CD4-positive, alpha-beta T cell treated with Interleukin-10 for 1 hour (primary cell): ENCODE measurements at places on chromosomes 1 and 21.

DNA sequence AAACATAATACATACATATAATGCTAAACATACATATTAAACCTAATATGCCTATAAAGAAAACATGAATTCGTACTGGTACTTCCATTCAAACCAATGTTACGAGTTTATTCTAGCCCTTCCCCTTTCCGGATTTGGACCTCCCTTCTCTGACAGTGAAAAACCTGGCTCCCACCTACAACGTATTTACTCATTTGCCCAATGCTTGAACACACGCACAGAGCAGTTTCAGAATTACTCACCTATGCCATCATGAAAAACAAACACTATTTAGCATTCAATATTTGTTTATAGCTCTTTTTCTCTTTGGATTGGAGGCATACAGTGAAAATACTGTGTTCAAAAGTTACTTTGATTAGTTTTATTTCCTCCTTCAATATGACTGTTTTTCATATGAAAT, 204.4 kb downstream of the LMX1A start:
- no peak for DNase-seq

GRCh38 chr1:40734882-40735628, 43.6 kb downstream of the NFYC start:
- DNase-seq: no peak

GRCh38 chr1:101247404-101248287, 10.8 kb downstream of the S1PR1 start:
- no peak for DNase-seq

GRCh38 chr1:194829492-194829891, 1643.1 kb upstream of the B3GALT2 start:
- DNase-seq: no peak

- DNase-seq: no peak
Observed at GRCh38 chr1:58135821-58136321, 410.7 kb downstream of the OMA1 start.

DNA sequence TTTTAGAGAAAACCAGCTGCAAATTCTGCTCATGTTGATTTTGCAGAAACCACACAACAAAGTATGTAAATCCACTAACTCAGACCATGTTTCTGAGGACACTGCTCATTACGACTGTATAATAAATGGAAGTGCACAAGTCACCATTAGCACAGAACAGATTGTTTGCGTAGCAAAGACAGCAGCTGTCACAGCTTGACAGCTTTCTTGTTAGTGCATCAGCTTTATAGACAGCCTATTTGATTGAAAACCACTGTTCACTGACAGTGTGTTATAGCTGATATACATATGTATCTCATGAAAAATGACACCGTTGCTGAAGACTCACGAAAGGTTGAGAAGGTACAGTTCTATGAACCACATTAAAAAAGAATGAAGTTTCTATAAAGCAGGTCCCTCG, 560.2 kb upstream of the ZRANB2 start:
- no peak for DNase-seq

GRCh38 chr1:16248007-16248436, 11.0 kb upstream of the CPLANE2 start:
- no peak for DNase-seq

DNA sequence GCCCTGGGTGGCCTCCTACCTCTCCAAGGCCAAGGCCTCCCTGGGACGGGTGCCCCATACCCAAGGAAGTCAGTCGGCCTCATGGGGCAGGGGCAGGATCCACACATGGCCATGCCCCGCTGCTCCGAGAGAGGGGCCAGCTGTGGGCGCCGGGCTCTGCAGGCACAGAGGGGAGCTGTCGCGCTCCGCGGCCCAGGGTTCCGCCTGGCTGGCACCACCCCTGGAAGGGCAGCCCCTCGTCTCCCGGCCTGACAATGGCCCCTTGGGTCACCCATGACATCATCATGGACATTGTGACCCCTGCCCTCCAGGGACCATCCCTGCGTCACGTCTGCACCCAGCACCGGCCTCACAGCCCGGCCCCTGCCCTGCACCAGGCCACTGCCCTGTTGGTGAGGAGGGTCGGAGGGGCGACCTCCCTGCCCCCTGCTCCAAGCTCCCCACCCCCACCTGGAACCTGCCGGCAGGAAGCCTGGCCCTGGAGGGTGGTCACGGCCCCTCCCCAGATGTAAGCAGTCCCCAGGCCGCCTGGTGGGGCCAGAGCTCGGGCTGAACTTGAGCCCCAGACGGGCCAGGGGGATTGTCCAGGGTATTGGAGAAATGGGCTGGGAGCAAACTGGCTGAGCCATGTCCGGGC, 5.8 kb downstream of the TTLL10 start:
- no peak for DNase-seq

DNA sequence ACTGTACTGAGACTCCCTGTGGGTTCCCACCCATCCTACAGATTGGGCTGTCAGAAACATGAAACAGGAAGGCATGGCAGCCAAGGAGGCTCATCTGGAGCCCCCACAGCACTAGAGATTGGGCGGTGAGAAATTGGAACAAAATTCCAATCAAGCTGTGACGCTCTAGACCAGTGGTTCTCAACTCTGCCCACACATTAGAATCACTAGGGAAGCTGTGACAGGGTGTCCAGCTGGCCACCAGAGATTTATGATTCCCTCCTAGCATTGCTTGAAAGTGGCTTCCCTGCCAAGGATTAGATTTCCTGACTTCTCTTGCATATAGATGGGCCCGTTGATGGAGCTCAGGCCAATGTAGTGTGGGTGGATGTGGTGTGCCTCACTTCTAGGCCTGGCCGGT, 187.5 kb upstream of the ZC3H12A start:
- DNase-seq: no peak

DNA sequence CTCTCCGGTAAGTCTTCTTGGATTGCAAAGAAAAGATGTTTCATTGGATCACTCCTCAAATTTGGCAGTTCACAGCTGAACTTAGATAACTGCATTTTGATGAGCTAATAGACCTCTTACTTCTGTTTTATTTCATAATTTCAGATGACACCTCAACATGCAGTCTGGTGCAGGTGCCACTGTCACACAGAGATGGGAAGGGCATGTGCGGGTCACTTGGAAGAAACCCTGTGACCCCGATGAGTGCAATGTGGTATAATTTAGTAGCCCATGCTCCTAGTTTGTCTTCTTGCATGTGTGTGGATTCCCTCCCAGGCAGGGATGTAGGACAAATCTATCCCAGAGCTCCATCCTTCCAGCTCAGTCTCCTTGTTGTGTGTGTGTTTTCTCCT, 481 bp upstream of the SLAMF1 start:
- DNase-seq: no peak

DNA sequence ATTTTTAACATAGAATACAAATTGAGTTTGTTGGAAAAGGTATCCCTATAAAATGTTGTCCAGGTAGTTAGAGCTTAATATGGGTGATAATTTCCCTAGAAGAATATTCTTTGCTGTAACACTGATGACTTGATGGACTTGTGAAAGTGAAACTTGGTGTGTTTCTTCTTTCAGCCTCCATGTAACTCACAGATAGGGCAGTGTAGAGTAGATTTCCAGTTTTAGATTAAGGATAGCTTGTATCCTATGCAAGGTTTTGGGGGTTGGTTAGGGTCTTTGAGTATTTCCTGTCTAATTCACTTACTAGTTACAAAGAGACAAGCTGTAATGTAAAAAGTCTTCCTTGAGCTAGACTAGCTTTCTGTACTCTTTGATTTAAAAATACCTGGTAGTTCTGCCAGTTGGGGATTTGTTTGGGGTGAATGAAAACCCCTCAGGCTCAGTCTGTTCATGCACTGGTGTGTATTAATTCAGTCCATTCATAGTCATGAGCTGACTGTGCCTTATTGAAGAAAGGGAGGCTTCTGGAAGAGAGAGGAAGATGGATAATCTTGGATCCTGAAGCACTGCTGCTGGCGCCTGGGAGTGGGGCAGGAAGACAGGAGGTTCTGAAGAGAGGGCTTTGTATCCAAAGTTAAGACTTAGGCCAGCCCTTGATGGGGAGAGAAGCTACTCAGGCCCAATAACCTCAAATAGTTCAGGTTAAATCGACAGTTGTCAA, 83.6 kb downstream of the CAMTA1 start:
- DNase-seq: no peak

- peak; percentile 19 for DNase-seq
Observed at GRCh38 chr1:153880962-153881361, 41.8 kb downstream of the GATAD2B start.

DNA sequence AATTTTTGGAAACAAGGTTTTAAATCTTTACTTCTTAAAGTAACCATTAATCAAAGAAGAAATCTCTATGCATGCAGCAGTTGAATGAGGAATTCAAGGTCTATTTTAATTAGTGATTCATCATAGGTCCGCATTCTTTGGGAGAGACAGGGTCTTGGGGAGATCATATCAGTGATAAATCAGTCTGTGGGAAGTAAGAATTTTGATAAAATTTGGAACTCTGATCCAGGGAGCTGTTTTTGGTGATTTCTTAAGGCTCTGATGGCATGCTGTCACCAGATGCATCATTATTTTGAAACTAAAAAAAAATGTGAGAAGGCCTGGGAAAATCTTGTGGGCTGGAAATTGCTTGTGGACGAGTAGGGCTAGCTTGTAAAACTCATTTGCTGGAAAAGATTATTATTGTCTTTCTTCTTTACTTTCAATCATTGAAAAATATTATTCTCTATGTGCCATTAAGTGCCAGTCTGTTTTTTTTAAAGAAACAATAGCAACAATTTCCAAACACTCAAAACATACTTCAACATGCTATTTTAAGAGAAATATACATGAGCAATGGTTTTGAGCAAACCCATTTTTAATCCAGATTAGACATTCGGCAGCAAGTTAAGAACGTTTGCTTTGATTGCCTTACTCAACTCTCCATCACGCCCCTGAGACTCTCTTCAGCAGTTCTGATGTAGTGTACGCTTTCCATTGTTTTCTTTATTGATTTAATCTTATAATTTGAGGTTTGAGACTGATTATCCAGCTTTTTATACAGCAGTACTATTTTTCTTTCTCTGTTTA, 62.6 kb downstream of the ZBTB18 start:
- DNase-seq: no peak

DNA sequence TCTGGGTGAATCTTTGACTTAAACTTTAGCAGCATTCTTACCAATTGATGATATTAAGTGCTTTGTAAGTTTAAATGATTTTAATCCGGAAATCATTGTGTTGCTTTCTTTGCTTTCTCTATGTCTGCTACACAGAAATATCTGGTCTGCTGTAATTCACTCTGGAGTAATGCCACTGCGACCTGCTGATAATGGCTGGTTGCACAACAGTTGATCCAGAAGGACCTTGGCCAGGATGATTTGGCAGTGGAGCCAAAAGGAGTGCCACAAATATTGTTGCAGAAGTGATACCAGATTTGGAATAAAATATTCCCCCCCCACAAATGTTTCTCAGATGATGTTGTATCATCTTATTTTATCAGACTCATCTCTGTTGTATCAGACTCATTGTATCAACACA, 2063.9 kb downstream of the MRPL39 start:
- DNase-seq: no peak

- no peak for DNase-seq
Observed at GRCh38 chr1:34019741-34020552, 145.1 kb downstream of the CSMD2 start.

GRCh38 chr1:203456577-203456976, 19.0 kb upstream of the PRELP start:
- DNase-seq: no peak

- DNase-seq: no peak
Observed at GRCh38 chr1:224621813-224622682, 5.9 kb downstream of the CNIH3 start.

GRCh38 chr1:224333309-224333926, 3.4 kb upstream of the NVL start:
- DNase-seq: peak; percentile 75

DNA sequence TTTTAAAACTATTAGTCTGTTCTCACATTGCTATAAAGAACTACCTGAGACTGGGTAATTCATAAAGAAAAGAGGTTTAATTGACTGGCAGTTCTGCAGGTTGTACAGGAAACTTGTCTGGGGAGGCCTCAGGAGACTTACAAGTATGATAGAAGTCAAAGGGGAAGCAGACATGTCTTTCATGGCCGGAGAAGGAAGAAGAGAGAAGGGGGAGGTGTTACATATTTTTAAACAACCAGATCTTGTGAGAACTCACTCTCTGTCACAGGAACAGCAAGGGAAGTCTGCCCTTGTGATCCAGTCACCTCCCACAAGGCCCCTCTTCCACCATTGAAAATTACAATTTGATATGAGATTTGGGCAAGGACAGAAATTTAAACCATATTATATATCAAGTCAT, 55.9 kb downstream of the CLIC4 start:
- DNase-seq: no peak

GRCh38 chr1:40362699-40363098, 10.8 kb upstream of the SMAP2 start:
- DNase-seq: no peak

GRCh38 chr1:31414980-31415370, 2.0 kb downstream of the SERINC2 start:
- no peak for DNase-seq
